NCI-H1417 treated with DMSO at 0.1 percent for 48 hours (cell line): ENCODE measurements at places on chromosomes 16 and 17.

GRCh38 chr17:27565874-27566670 lies 64.9 kb upstream of the LGALS9 start:
- DNase-seq, result no peak

DNA sequence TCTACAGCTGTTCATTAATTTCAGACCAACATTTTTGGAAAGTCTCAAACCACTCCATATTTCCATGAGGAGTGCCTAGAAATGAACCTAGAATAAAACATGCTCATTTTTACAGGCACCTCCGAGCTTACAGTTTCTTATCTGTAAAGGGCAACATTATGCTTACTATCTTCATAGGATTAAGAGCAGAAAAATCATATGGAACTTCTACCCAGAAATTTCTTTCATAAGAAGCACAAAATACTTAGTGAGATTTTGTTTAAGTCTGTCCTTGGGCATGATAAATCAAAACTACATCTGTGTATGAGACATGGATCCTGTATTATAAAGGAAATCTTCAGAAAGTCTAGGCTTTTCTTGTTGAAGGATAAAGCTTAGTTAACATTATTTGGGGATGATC lies 187.4 kb downstream of the CA10 start:
- no peak for DNase-seq

GRCh38 chr17:17792037-17792550 lies 44.7 kb downstream of the SREBF1 start:
- DNase-seq, result no peak

GRCh38 chr16:57844416-57845030 lies 42.2 kb upstream of the KIFC3 start:
- DNase-seq, result no peak

DNA sequence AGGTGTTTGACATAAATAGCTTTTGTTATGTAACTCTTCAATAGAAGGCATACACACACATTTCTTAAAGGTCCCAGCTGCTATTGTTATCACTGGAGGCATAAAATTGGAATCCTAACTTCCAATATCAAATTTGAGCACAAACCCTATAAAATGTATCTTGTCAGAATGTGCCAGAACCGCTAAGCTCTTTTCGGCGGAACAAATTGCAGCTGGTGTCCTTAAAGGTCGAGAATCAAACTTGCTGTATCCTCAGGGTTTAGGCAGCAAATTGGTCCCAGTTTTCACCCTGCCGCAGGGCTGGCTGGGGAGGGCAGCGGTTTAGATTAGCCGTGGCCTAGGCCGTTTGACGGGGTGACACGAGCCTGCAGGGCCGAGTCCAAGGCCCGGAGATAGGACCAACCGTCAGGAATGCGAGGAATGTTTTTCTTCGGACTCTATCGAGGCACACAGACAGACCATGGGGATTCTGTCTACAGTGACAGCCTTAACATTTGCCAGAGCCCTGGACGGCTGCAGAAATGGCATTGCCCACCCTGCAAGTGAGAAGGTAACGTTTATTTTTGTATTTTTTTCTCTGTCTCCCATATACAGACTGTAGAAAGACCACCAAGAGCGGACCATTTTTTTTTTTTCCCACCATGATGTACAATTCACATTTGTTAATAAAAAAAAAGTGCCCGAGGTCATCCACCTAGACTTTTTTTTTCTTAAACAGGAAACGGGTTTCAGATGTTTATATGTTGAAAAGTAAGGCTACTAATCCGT lies 297.1 kb downstream of the IRF8 start:
- no peak for DNase-seq

- DNase-seq, result no peak
Measured at GRCh38 chr17:40796846-40797245, 2.9 kb downstream of the KRT28 start.

GRCh38 chr17:39617446-39618245 lies 9.1 kb upstream of the PPP1R1B start:
- no peak for DNase-seq

GRCh38 chr16:66386629-66387622 lies 20.4 kb downstream of the CDH5 start:
- DNase-seq, result no peak

GRCh38 chr16:57711-58110 lies 4.1 kb downstream of the SNRNP25 start:
- no peak for DNase-seq

- no peak for DNase-seq
Measured at GRCh38 chr16:67945392-67945933, 1.5 kb upstream of the LCAT start.

DNA sequence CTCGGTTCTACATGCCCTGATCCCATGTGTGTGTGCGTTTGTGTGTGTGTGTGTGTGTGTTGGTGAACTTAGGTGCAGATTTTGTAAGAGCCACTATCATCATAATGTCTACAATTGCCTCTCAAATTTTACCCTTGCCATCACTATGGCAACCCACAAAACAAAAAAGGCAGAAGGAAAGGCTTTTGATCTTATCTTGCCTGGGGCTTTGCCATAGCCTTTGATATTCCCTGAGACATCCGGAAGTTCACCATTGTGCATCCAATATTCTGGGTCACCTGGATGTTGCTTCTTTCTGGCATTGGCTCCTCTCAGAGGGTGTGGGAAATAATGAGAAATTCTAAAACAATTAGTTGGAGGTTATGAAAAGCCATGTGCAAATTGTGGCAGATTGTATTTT lies 114.7 kb downstream of the HAPSTR1 start:
- DNase-seq, result no peak

DNA sequence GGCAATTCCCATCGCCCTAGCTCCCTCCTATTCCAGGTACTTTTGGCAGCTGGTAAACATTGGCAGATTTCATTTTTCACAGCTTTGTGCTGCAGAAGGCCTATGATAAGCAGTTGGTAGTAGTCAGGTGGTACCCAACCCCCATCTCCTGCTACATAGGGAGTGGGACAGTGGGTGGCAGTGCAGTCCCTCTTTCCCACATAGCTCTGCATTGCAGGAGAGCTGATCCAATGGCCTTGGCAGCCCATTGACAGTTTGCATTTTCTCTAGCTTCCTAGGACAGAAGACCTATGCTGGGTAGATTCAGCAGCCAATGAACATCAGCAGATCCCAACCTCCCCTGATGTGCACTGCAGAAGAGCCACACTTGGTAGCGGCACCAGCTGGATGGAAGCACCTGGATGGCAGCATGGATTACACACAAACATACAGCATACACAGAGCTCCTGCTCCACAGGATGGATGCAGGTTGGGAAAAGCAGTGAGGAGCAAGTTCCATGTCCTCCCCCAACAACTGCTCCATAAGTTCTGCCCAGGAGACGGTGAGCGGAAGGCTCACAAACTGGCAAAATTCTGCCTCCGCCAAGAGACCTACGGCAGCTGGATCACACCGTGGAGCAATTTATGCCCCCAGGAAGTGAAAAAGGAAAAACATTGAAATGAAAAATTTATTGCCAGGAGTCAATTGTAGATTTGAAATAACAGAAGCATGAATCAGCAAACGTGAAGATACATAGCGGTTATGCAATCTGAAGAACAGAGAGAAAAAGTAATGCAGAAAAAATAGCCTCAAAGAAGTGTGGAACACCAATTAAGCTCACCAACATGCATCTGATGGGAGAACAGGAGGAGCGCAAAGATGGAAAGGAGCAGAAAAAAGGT lies 95.7 kb downstream of the CACNG1 start:
- no peak for DNase-seq

DNA sequence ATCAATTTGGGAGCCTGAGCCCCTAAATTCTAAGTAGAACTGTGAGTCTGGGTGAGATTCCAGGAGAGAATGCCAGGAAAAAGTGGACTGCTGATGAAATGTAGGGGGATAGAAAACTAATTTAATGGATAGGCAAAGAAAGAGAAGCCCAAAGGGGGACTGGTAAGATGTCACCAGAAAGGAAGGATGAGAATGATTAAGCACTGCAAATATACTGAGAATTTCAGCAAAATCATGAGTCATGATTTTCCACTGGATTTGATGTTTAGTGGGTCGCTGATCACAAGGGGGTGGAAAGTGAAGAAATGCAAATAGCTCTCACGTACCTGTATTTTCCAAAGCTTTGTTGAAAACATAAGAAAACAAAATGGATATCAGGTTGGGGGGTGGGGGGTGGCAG lies 201.8 kb downstream of the SLC39A11 start:
- no peak for DNase-seq

GRCh38 chr16:27181019-27181790 lies 22.1 kb upstream of the KDM8 start:
- no peak for DNase-seq

GRCh38 chr17:55273579-55274354 lies 9.0 kb downstream of the HLF start:
- DNase-seq, result no peak

- DNase-seq, result no peak
Measured at GRCh38 chr16:67963292-67963661, 5.2 kb downstream of the SLC12A4 start.

DNA sequence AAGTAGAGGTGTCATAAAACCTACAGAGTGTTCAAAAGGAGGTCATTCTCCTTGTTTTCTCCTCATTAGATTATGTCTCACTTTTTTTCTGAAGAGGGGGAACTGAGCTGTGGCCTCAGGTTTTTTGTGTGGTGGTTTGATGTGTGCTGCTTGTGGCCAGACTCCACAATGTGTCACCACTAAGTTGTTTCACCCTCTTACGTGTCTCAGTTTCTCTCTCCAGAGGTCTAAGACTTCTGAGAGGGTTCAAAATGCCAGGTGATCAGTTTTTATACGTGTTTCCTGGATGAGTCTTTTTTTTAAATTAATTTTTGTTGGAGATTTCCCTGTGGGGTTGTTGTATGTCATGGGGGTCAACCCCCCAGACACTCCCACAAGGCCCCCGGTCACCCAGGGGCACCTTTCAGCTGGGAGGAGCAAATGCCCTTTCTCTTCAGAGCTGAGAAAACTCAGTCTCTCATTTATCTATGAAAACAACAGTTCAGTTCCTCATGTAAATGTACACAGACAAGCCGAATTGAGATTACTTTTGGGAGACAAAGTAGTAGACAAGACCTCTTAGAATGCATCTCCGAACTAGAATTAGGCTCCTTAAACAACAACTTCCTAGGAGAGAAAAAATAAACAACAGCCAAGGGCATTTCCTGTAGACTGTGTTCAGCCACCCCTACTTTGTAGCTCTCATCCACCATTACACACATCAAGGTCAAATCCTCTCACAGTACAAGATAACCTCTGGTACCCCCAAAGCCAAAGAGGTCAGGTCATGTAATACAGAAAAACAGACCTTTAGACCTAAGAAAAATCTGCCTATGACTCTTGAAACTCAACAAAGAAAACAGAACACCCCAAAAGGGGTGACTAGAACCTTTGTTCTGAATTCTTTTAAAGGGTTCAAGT lies 23.9 kb upstream of the TMEM98 start:
- DNase-seq, result no peak

DNA sequence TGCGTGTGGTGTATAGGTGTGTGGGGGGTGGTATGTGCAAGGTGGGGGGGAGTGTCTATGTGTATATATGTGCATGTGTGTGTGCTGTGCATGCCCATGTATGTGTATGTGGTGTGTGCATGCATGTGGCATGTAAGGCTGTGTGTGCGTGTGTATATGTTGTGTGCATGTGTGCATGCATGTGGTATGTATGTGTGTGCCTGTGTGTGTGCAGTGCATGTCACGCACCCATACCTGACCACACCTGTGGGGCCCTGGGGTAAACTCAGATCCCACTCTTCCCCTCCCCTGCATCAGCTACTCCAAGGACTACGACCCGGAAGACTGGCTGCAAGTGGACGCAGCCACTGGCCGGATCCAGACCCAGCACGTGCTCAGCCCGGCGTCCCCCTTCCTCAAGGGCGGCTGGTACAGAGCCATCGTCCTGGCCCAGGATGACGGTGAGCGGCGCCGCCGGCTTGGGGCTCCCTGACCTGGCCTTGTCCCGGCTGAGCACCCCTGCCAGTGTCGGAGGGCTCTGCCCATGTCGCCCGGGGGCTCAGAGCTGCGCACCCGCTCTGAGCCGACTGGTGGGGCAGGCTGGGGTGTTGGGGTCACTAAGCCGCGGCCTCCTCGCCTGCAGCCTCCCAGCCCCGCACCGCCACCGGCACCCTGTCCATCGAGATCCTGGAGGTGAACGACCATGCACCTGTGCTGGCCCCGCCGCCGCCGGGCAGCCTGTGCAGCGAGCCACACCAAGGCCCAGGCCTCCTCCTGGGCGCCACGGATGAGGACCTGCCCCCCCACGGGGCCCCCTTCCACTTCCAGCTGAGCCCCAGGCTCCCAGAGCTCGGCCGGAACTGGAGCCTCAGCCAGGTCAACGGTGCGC lies 9.1 kb downstream of the SLC22A31 start:
- DNase-seq, result no peak

GRCh38 chr17:27525836-27526603 lies 69.8 kb downstream of the KSR1 start:
- DNase-seq, result no peak

- no peak for DNase-seq
Measured at GRCh38 chr17:58504826-58505351, 9.5 kb downstream of the MTMR4 start.

DNA sequence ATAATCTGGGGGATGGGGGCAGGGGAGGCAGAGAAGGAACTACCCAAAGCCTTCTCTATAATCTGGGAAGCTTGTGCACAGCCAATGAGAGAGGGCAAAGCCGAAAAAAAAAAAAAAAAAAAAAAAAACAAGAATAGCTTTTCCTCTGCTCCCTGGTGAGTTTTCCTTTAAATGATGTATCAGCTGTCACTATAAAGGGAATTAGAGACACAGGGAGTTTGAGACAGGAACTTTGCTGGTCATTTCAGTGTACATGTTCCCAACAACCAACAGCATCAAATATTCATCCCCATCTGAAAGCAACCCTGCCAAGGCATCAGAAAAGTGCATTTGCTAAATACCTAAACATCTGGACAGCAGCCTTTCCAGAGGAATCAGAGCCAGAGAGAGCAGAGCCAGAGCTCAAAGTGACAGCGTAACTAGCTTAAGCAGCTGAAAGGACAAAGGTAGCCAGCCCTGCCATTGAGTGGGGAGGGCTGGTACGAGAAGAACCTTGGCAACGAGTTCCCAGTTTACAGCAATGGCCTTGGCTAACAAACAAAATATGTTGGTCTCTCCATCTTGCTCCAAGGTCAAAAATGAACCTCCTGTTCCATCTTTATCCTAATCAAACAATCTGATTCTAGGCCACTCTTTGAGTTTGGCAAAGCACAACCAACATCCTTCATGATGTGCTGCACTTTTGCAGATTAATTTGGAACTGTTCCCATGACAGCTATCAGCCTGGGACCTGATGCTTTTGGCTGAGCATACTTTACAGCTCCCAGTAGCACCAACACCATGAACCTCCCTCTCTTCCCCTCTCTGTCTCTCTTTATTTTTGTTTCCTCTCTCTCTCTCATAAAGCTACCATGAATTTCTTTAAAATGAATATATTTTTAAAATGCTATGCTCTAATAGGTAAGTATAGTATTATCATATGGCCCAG lies 143.7 kb upstream of the GNAO1 start:
- DNase-seq, result no peak

GRCh38 chr17:27973258-27974044 lies 69.0 kb upstream of the NLK start:
- DNase-seq, result no peak
